ENCODE measurements at places on chromosomes 1 and 21.

GRCh38 chr1:221913351-221913892, 171.5 kb upstream of the DUSP10 start:
- DNase-seq = no peak

- DNase-seq = no peak
Observed at GRCh38 chr1:157509546-157510232, 42.6 kb downstream of the FCRL5 start.

DNA sequence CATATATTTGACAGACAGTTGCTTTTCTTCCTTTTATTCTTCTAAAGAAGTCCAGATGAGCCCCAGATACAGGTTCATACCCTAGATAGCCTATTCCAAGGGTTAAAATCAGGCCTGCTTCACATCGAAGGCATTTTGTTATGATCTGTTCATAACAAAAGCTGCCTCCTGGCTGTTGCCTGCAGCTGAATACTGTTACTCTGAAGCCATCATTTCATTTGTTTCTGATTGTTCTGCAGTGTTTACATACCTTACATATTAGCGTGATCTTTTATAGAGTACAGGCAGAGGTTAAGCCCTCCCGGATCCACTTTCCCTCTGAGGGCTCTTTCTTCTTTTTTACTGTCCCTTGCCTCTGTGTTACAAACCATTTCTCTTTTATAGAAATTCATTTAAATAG, 219.0 kb upstream of the HOOK1 start:
- no peak for DNase-seq

DNA sequence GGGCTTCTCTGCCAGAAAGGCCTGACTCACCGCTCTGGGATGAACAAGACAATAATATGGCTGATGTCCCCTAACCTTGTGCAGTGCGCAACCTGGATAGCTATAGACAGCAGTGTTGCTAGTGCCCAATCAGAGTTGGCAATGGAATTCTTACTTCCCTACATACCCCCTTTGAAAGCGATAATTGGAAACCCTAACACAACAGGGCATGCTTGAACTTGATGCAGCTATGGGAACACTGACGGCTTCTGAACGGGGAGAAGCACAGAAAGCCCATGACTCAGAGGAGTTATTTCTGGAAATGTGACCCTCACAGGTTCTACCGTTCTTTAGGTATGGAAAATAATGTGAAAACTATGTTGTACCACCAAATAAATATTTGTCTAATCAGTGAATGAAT, 200.6 kb downstream of the TRABD2B start:
- no peak for DNase-seq

DNA sequence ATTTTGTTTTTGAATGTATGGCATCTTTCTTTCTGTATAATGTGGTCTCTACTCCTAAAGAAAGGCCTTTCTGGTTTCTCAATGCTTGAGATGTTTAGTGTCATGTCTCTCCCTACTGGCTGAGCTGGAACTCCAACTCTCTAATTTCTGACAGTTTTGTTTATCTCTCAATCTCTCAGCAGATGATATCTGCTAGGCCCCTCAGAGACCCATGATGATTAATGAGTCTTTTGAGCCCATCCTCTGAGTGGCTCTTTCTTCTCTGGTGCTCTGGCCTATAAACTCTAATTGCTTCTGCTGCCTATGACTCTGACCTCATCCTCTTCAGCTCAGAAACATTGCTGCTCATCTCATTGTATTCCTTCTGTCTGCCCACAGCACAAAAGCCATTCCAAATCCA, 46.6 kb downstream of the CRB1 start:
- no peak for DNase-seq

DNA sequence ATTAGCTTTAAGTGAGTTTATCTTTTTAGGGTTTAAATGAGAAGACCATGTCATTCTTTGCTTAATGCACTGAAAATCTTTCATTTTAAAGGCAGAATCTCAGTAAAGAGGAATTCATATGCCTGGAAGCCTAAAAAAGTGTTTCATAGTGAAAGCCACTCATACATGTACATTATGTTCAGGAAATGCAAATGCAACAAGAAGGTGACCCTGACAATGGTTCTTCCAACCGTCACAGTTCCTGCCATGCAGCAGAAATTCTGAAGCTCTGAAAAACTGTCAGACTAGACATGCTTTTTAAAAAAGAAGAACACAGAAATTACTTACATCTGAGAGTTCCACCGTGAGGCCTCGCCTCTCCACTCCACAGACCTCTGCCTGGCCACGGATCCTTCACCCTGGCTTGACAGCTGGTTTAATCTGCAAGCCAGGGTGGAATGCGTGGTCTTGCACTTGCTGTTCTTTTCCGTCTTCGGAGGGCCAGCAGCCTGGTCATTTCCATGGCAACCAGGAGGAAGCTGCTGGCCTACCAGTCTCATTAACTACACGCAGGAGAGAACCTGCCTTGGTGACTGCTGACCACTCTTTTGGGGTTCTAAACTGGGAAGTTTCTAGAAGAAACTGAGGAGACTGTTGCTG, 41.8 kb upstream of the PAXBP1 start:
- no peak for DNase-seq

DNA sequence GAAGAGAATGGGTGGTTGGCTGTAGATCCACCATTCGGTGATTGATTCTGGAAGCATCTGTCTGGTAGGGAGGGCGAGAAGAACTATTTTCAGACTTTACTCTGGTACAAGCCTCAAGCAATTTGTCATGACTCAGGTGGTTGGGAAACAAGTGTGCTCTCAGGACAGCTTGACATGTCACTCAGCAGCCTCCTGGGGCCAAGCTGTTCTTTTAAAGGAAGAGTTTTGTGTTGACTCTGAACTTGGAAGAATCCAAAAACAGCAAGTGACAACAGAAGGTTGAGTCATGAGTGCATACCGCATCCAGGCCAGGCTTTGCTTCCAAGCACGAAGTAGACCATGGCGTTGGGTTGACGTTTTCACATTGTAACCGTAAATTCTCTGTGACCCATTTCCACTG, 65.9 kb downstream of the CLIC6 start:
- DNase-seq = no peak

GRCh38 chr1:24047110-24047477, 64.8 kb downstream of the MYOM3 start:
- no peak for DNase-seq

Data from NCI-H1436 (cell line).